ENCODE measurements at places on chromosomes 5 and 9. TPM values are rescaled to one million over a fixed set of nuclear protein-coding genes. Genes with fewer than 3 reads are reported as not detected.

NFIB gene
- total RNA-seq, result 5.8 TPM

PTTG1 gene
- 293 TPM for total RNA-seq

PPP3R2 gene
- total RNA-seq, result not detected

PCDHGA10 gene
- total RNA-seq, result 4.6 TPM

VPS13A gene
- total RNA-seq, result 17.0 TPM

PCDHA5 gene
- total RNA-seq, result not detected

ADAMTS6 gene
- total RNA-seq, result 28.2 TPM

IL13 gene
- total RNA-seq, result not detected

KLF4 gene
- 1.2 TPM for total RNA-seq

PCDHGA9 gene
- 0.86 TPM for total RNA-seq

NSA2 gene
- 68.9 TPM for total RNA-seq

CCL27 gene
- 0.58 TPM for total RNA-seq

TMEM215 gene
- not detected for total RNA-seq

F12 gene
- 2.8 TPM for total RNA-seq

MAN2A1 gene
- total RNA-seq, result 48.4 TPM

TEX48 gene
- not detected for total RNA-seq

NME5 gene
- total RNA-seq, result 0.86 TPM
